ENCODE measurements at places on chromosomes 4 and X.

- peak; percentile 44 for DNase-seq
Measured at GRCh38 chr4:157217708-157218107, 2.8 kb upstream of the GRIA2 start.

DNA sequence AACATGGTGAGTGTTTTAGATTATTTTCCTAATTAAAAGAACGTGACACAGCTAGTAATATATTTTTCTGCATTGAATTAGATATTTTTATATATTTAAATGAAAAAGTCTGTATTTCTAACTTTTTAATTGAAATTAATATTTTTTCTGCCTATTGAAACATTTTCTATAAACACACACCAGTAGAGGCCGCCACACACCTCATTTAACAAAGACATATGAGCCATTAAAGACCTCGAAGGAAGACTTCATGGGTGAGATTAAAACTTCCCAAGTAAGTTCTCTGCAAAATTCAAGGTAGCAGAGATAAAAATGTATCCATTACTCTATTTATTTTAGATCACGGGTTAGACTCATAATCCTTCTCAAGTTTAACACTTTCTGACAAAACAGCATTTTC, 8.3 kb downstream of the SLITRK2 start:
- peak; percentile 63 for DNase-seq

DNA sequence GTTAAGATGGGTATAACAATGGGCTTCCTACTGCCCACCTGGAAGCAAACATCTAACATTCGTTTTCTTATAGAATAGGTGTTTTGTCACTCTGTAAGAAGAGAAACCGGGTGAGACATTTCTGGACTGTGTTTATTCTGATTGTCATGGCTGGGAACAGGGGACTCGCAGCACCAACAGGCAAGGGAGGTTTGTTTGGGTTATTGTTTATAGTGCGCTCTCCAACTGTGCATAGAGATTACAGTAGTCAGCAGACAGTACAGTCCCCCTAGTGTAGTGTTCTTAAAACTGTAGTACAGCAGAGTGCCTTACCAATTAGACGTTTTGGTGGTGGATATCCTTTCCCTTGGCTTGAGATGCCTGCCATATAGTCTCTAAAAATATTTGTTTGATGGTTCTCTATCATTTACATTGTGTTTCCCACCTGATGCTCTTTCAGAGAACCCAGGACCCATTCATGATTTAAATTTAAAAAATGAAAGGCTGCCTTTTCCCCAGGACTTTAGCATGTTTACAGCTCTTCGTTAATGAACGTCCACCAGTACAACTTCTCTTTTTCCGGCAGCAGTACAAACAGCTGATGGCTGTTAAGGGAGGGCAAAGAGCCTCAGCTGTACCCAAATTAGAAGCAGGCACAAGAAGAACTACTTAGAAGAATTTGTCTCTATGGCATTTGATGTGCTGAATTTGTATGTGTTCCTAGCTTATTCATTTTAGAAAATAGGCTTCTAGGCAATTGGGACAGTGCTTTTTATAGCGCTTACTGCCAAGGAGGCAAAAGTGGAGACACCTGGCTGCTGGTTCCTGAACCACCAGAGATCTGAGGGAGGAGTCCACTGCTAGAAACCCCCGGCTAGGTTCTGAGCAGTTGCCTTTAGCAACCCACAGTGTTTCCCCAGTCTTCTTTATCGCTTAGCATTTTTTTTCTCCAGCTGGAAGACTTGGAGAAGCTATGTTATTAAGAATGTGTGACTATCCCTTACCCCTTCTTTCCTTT, 1.0 kb upstream of the RNF150 start:
- DNase-seq, result no peak

- DNase-seq, result no peak
Measured at GRCh38 chr4:86531440-86531839, 62.7 kb upstream of the PTPN13 start.

- DNase-seq, result no peak
Measured at GRCh38 chr4:156609421-156609820, 362.2 kb downstream of the PDGFC start.

GRCh38 chr4:167232805-167233684, 1.2 kb downstream of the SPOCK3 start:
- peak; percentile 18 for DNase-seq

DNA sequence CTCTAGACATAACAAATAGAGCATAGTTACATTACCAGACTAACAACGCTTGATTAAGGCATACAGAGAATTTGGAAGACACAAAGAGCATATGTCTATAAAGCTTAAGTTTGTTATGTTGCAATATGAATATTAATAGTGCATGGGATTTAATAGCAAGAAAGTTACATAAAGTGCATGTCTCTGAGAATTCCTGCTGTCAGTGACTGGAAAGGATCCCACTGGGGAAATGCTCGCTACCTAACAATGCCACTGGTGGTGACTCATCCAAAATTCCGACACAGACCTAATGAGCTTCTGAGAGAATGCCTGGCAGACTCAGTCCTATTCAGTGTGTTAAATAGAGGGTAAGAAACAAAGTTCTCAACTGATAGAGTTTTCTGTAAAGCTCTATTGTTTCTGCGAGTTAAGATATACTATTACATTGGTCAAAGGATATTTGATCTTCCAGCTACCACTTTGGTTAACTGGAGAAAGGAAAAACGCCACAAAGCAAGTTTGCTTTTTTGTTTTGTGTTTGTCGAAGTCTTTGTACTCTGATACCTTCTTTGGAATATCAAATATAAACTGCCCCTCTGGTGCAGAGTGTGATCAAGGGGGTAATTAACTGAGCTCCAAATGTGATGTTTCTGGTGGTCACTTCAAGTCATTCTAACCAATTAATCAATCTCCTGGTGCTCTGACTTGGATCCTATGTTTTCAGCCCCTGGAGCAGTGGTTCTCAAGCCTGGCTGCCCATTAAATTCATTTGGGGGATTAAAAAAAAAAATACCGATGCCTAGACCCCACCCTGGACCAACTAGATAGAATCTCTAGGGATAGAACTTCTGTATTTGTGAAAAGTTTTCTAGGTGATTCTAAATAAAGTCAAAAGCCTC, 107.9 kb downstream of the PALLD start:
- DNase-seq, result no peak

DNA sequence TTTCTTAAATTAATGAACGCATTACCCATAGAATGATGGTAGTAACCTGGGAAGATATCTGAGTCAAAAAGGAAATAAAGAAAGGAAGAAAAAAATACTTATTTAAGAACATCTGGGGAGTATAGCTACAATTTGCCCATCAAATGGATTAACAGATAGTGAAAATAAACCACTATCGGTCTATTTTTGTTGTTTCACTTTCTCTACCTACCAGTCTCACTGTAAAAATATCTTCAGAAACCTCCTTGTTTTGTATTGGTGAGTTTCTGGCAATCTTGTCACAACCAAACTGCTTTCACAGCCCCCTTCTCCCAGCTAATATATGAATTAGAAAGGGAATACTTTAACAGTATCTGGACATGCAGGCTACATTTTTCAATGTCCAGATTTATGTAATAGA, 783.5 kb downstream of the STPG2 start:
- DNase-seq, result no peak

GRCh38 chr4:93303440-93303839, 525.1 kb upstream of the ATOH1 start:
- DNase-seq, result no peak

GRCh38 chrX:38599796-38600755, 38.7 kb downstream of the TSPAN7 start:
- DNase-seq, result no peak

GRCh38 chr4:55355555-55355954, 9.5 kb downstream of the SRD5A3 start:
- DNase-seq, result no peak

- no peak for DNase-seq
Measured at GRCh38 chrX:56343219-56343618, 111.1 kb downstream of the KLF8 start.

- DNase-seq, result no peak
Measured at GRCh38 chr4:53150631-53151488, 215.0 kb downstream of the SCFD2 start.

DNA sequence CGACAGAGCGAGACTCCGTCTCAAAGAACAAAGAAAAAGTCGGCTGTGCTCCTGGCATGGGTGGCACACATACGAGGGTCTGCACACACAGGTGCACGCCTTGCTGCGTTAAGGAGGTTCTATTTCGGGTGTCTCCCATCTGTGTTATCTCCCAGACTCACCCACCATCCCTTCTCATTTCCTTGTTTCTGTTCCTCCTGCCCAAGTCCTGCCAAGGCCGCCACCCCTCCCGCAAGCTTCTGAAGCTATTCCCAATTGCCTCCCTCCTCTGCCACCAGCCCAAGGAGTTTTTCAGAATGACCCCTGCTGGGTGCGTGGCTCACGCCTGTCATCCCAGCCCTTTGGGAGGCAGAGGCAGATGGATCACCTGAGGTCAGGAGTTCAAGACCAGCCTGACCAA, 6.0 kb upstream of the IL3RA start:
- DNase-seq, result no peak

GRCh38 chr4:26885912-26886274, 25.3 kb downstream of the STIM2 start:
- peak; percentile 22 for DNase-seq

GRCh38 chr4:15894921-15895916, 43.3 kb downstream of the FGFBP1 start:
- no peak for DNase-seq

DNA sequence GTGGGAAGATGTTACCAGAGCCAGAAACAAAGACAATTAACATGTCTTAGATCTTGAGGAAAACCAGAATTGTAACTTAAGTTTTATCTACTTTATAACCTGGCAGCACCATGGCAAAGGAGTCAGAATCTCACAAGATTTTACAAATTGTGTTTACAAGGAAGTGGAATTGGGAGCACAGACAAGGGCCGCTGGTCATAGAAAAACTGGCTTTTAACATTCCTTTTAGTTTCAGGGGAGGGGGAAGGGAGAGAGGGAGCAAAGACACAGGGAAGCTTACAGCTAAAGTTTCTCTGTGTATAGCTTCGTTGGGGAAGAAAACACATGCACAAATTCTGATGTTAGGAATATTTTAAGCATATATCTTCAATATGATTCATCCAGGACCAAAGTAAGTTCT, 10.3 kb upstream of the UGT2B11 start:
- DNase-seq, result no peak

- DNase-seq, result no peak
Measured at GRCh38 chr4:6499238-6499600, 26.8 kb upstream of the PPP2R2C start.

GRCh38 chr4:38145033-38145678, 185.0 kb downstream of the PTTG2 start:
- DNase-seq, result no peak

GRCh38 chr4:181566490-181566889, 676.7 kb upstream of the TENM3 start:
- no peak for DNase-seq

GRCh38 chrX:65601530-65602220, 65.8 kb upstream of the MSN start:
- peak; percentile 8 for DNase-seq

GRCh38 chr4:150789864-150790263, 207.9 kb downstream of the MAB21L2 start:
- DNase-seq, result no peak

GRCh38 chr4:83266689-83267088, 17.9 kb downstream of the COQ2 start:
- no peak for DNase-seq

GRCh38 chr4:153023692-153024394, 87.7 kb downstream of the FHDC1 start:
- DNase-seq, result no peak

- DNase-seq, result no peak
Measured at GRCh38 chrX:47751670-47752069, 85.0 kb upstream of the ZNF81 start.

DNA sequence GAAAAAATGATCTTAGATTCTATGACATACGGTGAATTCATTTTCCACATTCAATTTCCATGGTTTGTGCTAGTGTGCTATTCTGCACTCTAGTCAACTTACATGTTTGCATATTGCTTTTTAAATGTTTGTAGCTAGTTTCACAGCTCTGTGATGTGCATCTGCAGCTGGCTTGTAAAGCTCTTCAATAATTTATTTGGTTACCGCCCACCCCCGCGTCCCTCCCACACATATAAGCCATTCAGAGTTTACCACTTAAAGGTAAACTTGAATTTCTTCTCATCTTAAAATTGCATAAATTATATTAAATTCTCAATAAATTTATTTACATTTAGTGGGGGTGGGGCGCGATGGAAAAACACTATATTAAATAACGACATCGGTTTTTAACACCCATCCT, 291 bp upstream of the NBDY start:
- DNase-seq, result no peak

DNA sequence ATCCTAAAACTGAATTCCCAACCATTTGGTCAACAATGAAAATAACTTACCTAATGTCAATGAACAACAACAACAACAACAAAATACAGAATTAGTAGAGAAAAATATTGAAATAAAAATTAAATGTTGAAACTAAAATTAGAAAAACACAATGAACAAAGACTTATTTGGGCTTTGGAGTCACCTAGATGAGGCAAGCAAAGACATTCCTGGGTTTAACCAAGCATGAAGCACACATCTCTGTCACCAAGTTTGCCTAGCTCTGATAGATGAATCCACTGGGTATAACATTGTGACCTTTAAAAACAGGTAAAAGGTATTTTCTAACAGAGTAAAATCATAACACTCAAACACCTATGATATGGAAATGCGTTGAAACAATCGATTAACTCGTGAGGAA, 13.2 kb upstream of the SYTL5 start:
- no peak for DNase-seq

DNA sequence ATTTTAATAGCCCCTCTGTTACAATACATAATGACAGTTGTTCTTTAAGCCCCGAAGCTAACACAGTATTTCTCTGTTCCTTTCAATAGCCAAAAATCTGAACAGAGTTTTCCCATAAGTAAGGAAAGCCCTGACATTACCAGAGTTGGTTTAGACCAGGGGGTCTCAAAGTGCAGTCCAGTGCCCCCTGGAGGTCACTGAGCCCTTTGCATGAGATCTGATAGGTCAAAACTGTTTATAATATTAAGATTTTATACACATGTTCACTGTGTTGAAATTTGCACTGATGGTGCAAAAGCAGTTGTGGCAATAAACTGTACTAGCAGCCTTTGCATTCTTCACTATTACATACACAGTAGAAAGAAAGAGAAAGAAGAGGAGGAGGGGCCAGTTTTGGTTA, 177.1 kb downstream of the SPANXN3 start:
- DNase-seq, result no peak

- DNase-seq, result no peak
Measured at GRCh38 chr4:157763490-157763889, 409.3 kb downstream of the GASK1B start.

DNA sequence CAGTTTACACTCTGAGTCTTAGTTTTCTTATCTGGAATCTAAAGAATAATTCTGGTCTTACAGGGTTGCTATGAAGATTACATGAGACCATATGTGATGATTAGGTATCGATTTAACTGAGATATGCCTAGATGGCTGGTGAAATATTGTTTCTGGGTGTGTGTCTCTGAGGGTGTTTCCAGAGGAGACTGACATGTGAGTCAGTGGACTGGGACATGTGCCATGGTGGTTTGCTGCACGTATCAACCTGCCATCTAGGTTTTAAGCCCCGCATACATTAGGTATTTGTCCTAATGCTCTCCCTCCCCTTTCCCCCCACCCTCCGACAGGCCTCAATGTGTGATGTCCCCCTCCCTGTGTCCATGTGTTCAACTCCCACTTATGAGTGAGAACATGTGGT, 186.0 kb upstream of the CXorf66 start:
- no peak for DNase-seq

Data from hippocampal formation (tissue), 2 donors.